Fibroblast of skin of back (primary cell): ENCODE measurements at places on chromosomes 5 and 9.
A peak's percentile ranks its signal among the peaks of the same experiment; 100 is the strongest.

DNA sequence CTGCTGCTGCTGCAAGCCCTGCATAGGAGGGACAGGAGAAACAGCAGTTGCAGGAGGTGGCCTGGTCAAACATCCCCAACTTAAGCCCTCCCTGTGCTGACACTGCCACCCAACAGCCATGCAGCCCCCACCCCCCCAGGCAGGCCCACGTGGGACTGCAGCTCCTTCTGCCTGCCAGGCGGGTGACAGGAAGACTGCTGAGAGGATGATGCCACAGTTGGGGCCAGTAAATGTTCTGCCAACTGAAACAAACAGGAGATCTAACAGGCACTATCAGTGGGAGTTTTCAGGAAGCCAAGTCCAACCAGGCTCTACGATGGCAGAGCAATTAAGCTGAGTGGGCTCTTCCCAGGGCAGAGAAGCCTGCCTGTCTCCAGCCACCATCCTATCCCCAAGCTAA lies 31.1 kb downstream of the DIRAS2 start:
- no peak for DNase-seq

DNA sequence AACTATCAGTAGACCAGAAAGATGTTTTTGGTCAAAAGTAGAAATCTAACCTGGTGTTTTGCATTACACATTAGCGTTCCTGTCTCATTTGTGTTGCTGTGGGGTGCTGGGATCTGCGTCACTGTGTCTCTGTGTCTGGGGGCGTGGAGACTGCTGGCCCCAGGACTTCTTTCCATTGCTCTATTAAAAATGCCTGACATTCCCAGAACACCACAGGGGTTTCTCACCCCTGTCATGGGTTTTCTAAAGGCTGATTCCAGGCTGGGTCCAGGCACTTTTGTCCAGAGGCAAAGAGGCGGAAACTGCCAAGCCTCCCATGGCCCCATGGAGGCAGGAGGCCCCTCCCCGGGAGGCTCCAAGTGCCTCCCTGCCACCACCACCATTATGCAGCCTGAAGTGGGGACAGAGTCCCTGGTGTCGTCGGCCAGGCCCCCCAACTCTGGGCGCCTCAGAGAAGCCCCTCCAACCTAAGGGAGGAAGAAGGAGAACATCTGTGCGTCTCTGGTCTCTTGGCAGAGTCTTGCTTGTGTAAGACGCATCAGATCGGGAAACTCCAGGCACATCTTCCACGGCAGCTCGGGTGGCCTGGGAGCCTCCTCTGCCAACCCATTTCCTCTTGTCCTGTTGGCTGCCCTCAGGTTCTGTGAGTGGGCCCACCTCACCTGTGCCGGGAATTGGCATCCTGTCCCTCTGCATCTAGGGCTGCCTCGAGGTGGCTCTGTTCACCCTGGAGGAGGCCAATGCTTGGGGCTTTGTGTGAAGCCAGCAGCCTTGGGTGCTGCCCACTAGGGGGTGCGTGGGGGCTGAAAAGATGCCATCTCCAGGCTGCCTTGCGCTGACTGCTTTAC lies 13.8 kb upstream of the PLEKHG4B start:
- peak; percentile 84 for DNase-seq

DNA sequence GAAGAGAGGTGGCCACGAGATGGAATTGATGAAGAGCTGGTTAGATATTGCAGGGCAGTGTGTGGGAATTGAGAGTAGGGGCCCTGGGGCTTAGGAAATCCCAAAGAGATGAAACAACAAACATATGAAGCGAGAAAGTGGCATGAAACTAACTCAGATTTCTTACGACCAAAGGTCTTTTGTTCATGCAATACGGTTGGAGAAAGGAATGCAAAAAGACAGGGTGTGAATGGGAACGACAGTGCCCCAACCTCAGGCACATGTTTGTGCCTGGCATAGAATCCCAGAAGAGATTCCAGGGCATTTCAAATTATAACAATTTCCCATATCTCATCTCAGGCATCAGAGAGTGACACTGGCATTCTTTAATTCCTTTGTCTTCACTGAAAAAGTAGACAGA lies 199.2 kb downstream of the ACTL7B start:
- no peak for DNase-seq

DNA sequence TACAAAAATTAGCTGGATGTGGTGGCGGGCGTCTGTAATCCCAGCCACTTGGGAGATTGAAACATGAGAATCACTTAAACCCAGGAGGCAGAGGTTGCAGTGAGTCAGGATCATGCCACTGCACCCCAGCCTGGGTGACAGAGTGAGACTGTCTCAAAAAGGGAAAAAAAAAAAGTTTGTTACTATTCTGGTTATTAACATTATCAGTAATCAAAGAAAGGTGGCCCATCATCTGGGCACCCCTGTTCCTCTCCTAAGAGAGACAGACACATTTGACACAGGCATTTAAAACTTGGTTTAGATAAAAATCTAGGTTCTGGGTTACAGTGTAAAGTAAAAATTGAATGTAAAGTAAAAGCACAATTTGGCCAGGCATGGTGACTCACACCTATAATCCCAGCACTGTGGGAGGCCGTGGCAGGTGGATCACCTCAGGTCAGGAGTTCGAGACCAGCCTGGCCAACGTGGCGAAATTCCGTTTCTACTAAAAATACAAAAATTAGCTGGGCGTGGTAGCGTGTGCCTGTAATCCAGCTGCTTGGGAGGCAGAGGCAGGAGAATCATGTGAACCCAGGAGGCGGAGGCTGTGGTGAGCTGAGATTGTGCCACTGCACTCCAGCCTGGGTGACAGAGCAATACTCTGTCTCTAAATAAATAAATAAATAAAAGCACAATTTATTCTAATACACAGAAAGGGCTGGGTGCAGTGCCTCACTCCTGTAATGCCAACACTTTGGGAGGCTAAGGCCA lies 16.7 kb upstream of the PHYHD1 start:
- DNase-seq = peak; percentile 54

GRCh38 chr9:108579757-108580439 lies 275.9 kb downstream of the ACTL7B start:
- DNase-seq = peak; percentile 16

- no peak for DNase-seq
Measured at GRCh38 chr5:126538579-126538978, 56.4 kb downstream of the ALDH7A1 start.

GRCh38 chr9:99515895-99516656 lies 294.0 kb downstream of the SEC61B start:
- DNase-seq = no peak

DNA sequence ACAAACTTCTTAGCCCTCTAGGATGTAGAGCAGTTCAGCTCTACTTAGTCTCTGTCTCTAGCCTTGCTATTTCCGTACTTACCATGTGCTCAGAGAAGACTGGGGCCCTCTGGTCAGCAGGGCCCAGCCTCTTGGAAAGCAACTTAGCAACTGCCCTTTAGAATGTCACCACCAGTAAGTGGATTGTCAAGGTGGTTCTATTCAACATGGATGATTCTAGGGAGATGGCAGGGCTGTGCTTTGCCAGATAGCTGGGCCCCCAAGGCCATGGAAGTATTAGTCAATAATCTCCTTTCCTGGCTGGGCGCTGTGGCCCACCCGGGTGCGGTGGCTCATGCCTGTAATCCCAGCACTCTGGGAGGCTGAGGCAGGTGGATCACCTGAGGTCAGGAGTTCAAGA lies 177.6 kb upstream of the MVB12B start:
- DNase-seq = no peak

DNA sequence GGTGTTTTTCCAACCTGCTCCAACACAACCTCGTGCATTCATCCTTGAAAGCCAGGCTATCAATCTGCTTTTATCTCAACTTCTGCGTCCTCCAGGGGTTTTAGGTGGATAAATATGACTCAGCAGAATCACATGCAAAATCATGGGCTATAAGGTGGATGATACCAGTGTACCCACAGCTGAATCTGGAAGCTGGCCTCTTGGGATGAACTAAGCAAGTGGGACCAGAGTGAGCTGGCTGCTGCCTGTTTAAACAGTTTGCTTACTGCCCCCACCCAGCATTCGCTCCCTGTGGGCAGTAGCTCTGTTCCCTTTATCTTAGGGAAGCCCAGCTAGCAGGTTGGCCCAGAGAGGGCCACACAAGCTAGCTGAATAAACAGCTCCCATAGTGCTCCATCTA lies 194.0 kb downstream of the CRB2 start:
- DNase-seq = no peak

DNA sequence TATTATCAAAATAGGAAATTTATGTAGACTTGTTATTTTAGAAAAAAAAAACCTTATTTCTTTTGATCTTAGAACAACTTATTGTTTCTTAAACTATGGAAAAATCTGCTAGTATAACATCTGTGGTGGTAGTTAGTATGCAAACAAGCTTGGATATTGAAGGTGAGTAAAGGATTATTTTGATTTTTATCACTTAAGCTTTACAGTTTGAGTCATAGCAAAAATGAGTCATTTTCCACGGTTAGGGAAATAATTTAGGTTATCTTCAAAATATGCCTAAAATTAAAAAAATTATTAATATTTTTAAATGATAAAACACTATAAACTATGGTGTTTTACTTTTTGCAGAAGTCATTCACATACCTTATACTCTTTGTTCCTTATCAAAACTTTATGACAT lies 107.2 kb upstream of the DHFR start:
- no peak for DNase-seq

- DNase-seq = peak; percentile 34
Measured at GRCh38 chr5:90866333-90866732, 307.7 kb downstream of the ADGRV1 start.

DNA sequence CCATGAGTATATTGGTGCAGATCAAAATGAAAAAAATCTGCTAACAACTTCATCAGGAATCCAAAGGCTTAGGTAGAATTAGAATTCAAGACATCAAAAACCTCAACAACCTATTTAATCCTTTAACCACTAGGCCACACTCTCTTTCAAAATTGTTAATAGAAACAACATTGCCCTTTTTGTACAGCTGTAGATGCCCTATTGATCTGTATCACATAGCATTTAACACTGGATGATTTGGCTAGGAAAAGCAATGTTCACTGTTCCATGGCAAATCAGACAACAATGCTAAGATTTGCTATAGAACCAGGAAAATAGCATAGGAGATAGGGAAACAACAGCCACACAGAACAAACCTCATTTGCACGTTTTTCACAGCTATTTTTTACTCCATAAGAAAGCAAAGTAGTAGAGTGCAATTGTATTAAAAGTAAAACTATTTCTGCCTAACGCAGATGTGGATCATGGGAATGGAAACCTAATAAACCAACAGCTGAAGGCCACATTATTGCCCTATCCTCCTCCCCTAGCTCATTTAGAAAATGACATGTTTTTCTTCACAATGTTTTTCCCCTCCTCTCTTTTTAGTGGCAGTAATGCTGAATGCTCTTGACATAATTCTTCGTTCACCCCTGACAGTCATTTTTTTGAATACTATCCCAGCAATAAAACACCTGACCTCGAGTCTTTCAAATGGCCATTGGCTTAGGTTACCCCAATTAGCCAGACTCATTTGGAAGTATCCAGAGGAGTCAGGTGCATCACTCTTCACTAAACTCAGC lies 373.0 kb upstream of the CCNH start:
- DNase-seq = no peak

DNA sequence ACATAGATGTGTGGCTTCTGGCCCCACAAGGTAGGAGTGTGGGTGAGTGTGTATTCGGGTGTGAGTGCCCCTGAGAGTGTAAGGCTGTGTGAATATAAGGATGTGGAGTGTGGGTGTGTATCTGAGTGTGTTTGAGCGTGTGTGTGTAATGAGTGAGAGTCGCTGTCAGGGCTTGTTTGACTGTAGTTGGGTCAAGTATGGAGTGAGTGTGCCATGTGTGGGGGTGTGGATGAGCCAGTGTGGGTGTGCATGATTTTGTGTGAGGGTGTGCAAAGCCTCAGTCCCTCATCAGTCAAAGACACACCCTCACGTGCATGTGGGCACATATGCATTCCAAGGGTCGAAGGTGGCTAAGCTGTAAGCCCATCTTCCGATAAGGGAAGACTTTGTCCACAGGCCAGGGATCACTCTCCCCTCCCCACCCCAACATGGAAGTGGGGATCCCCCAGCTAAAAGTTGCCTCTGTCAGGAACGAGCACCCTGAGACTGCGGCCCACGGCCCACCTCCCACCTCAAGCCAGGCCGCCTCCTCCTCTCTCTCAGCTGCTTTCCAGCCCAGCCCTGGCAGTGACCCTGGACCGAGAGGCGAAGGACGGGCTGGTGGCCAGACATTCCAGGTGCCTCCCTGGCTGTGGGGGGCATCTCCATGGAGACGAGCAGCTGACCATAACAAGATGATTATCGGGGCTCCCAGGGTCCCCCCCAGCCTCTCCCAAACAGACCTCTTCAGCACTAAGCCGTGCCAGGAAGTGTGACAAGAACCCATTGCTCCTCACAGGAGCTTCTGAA lies 12.9 kb downstream of the AQP3 start:
- DNase-seq = no peak

DNA sequence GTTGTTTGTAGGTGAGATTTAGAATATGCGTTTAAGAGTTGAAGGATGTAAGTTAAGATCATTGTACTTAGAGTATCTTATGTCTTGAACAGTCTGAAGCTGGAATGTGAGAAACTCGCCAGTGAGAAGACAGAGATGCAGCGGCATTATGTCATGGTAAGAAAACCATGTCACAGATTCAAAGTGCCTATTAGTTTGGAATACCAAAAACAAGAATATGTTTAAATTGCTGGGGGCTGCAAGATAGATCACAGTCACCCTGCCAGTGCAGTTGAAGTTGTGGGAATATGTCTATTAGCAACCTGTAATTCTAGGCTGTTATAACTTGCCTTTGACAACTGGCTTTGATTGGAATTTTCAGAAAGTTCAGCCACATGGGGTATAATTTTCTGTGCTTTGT lies 3.0 kb downstream of the TLE4 start:
- peak; percentile 46 for DNase-seq

GRCh38 chr5:88877826-88878225 lies 5.2 kb downstream of the MEF2C start:
- DNase-seq = peak; percentile 83

DNA sequence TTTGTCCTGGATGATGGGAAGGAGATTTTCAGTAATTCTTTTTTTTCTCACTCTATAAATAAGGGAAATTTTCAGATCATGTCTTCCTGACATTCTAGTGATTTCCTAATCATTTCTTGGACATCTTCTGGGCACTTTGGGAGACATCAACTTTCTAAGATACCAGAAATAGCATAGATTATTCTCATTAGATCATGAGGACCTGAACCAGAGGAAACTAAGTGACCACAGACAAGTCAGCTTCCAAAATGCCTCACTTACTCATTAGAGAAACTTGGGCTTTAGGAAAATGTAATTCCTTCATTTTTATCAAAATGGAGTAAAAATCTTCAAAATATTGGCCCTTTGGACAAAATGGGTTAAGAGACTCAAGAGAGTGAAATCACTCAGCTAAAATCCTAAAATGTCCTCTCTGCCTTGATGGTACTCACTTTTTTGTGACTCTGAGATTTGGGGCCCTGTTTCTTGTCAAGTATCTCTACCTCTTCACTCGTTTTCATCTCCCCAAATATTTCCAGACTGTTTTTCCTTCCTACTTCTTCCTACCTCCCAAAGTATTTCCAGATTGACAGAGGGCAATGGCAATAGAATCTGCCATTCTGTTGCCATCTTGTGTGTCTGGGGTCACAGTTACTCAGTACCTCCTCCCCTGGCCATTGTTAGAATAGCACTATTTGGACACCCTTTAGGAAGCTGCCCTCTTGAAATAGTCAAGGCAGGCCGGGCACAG lies 194.5 kb downstream of the NR3C1 start:
- DNase-seq = peak; percentile 52
